AG08395 (cell line): ENCODE measurements at places on chromosomes 16 and 17.

DNA sequence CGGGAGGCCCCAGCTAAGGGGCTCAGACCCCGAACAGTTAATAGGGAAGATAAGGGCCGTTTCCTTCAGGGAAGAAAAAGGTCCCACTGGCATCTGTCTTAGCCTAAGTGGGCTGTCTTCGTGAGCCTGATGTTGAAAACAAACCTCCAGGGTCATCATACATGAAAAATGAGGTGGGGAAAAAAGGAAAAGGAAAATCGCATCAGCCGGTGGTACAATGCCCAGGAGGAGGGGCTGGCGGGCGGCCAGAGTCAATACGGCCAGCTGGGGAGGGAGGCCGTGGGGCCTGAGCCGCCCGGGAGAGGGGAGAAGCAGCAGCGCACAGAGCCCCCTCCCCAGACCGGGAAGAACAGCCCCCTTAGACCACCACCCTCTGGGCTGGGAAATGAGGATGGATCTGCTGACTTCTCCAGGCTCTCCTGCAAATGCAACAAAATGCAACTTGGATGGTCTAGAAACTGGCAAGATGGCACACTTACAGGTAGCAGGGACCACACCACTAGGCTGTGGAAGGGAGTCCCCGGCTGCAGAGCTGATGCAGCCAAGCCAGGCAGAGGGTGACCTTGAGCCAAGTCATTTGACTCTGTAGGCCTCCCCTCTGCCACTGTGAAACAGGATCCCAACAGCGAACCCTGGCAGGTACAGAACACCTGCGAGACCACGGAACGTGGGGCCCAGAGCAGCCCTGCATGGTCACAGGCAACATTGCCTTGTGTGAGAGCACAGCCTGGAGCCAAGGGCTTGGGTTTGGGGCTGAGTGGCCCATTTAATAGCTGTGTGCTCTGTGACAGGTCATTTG lies 448.5 kb downstream of the SOX9 start:
- no peak for DNase-seq

DNA sequence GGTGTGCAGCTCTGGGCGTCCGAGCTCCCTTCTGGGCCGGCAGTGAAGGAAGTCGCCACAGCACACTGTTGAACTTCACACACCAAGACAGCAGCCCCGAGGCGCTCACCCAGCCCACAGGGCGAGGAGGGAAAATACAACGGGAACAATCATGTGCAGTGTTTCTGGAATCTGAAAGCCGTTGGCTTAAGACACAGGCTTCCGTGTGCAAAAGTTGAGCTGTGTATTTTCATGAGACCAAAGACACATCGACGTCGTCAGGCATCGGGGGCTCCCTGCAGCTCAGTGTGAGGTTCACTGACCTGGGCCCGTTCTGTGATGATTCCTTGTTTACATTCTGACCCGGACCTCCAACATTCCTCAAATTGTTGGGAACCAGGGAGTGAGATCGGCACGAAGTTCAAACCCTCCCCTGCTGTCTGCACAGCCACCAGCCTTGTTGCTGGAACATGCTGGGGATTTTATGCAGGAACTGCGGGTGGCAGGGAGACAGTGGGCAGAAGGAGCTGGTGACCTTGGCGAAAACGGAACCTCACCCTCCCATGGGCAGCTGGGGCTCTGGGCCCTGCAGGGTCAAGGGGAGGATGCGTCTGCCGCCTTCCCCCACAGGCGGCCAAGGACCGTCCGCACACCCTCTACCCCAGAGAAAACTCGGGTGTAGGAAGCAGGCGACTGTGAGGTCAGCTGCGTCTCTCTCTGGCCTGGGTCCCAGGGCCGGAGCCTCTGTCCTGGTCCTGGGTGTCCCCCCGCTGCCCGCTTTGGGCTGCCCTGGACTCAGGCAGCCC lies 72.2 kb downstream of the METRNL start:
- no peak for DNase-seq

DNA sequence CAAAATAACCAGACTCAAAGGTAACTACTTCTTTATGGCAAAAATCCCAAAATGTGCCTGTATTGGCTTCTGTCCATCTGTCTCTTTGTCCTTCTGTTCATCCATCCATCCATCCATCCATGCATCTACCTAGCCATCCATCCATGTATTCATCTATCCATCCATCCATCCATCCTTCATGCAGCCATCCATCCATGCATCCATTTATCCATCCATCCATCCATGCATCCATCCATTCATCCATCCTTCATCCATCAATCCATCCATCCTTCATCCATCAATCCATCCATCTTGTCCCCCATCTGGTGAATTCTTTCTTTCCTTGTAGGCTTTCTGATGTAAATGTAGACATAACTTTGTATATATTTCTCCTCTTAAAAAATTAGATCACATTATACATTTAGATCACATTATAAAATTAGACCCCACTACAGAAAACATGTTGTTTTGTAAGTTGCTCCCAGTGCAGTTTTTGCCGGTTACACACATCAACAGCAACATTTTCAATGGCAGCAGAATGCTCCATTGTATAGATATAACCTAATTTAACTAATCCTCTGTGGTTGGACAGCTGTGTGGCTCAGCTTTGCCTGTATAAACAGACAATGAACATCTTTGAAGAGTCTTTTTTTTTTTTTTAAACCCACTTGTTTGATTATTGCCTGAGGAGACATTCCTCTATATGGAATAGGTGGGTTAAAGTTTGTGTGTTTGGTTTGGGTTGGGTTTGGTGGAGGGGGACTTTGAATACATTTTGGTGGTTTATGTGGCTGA lies 72.0 kb downstream of the MSI2 start:
- DNase-seq: no peak

DNA sequence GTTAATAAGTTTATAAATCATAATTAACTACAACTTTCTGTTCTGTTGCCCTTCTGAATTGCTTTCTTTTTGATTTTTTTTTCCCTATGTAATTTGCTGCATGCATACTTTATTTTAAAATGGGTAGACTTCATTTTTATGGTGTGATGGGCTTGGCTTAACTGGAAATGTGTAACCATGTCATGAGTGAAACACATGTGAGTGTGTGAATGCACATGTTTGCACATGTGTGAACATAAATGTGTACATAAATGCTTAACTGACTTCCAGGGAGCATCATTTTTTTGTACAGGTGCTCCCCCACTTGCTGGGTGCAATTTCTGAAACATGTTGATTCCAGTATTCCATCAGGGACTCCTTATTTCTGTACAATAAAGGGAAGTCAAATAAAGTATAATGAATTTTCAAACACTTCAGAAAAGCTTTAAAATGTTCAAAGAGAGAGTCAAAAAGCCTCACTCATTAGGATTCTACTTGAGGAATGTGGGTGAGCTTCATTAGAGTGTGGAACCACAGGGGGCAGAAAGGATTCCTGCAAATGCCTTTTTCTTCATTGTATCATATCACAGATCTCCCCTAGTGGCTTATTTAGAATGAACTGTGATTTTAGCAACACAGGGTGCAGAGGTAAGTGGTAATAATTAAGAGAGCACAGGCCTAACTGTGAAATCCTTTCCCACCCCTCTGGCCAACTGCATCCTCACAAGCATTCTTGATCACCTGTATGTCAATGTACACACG lies 31.7 kb upstream of the CDH11 start:
- DNase-seq: no peak

GRCh38 chr17:47852113-47852949 lies 1.4 kb upstream of the SP6 start:
- DNase-seq: no peak

- DNase-seq: no peak
Measured at GRCh38 chr16:31385680-31386079, 7.5 kb upstream of the ITGAD start.

DNA sequence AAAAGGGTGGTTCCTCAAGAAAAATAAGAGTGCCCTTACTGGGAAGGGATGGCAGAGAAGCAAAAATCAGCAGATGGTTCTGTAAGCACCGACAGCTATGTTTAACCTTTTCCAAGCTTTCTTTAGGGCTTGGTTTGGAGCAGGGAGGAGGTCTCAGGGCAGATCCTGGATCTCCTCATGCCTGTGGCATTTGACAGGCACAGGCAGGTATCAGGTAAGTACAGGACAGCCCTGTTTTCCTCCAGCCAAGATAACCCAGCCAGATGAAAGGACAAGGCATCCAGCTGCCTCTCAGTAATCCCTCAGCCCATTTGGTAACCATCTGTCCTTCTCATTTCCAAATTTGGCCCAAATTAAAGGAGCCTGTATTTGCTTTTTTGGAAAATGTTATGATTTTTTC lies 141.5 kb downstream of the TOX3 start:
- DNase-seq: no peak

DNA sequence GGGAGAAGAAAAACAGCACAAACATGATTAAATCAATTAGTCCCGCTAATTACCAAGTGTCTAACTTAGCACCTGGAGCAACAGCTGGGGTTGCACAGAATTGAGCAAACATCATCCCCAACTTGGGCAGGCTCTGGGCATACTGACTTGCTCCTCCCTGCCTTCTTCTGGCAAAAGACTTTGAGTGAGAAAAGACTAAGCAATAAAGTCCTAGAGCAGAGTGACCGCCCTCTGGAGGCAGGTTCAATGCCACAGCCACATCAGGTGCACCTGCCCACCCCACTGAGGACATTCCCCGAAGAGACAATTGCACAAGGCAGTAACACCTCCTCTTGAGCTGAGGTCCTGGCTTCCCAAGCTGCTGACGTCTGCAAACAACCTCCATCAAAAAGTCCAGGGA lies 358.3 kb downstream of the SOX9 start:
- DNase-seq: no peak

DNA sequence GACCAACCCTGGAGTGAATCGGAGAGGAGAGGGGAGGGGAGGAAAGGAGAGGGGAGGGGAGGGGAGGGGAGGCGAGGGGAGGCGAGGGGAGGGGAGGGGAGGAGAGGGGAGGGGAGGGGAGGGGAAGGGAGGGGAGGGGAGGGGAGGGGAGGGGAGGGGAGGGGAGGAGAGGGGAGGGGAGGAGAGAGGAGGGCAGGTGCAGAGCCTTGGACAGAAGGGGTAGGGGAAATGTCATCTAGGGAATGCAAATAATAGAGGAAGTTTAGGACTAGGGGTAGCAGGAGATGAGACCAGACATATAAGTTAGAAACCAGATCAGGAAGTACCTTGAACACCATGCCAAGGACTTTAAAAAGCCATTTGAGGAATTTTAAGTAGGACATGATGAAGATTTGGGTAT lies 119.8 kb downstream of the RBFOX3 start:
- no peak for DNase-seq

GRCh38 chr16:54817432-54817831 lies 113.2 kb upstream of the IRX5 start:
- peak; percentile 45 for DNase-seq

GRCh38 chr16:25626172-25626571 lies 65.6 kb upstream of the HS3ST4 start:
- no peak for DNase-seq

DNA sequence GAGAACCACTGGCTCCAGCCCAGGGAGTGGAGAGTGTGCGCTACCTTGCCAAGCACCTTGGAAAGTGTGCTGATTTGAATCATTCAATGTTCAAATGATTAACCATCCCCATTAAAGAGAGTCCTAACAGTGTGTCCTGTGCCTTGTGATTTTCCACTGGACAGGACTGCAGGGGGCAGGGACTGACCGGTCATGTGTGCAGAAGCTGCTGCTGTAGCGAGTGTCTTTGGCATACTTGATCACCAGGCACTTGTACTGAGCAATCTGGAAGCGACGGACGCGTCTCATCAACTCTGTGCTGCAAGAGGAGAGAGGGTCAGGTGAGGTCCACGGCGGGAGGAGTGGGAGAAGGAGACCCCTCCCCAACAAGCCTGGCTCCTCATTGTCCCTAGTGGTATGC lies 2.0 kb downstream of the TK1 start:
- no peak for DNase-seq

- peak; percentile 100 for DNase-seq
Measured at GRCh38 chr17:42422958-42423712, at the start of gene CAVIN1. Gene CAVIN1, minus strand, starts transcription at chr17:42423256. Its CDS starts 159 bp downstream, at chr17:42423097.

DNA sequence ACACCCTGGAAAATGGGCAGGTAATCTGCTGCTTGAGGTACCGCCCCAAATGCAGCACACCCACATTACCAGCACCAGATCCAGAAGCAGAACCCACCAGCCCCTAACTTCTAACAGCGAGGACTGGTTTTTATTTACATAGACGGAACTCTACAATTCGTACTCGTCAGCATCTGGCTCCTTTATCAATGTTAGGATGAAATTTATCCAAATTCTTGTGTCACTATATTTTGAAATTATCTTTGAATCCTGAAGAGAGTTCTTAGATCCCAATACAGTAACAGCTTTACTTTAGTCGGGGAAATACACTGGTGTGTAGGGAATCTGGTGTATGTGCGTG lies 332 bp upstream of the ALG1 start:
- no peak for DNase-seq

DNA sequence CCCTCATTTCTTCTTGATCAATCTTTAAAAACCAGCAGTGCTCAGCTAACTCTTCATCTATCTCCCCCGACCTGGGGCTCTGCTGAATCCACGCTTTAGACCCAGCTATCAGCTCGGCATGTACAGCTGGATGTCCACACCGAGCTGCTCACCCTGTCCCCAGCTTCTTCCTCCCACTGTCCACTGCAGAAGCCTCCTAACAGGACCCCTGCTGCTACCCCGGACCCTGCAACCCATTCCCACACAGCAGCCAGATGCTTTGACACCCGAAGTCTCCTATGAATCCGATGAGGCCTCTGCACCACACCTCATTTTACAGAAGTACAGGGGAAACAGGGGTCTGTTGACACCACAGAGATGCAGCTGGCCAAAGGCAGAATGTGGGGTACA lies 13.8 kb downstream of the GCGR start:
- no peak for DNase-seq

DNA sequence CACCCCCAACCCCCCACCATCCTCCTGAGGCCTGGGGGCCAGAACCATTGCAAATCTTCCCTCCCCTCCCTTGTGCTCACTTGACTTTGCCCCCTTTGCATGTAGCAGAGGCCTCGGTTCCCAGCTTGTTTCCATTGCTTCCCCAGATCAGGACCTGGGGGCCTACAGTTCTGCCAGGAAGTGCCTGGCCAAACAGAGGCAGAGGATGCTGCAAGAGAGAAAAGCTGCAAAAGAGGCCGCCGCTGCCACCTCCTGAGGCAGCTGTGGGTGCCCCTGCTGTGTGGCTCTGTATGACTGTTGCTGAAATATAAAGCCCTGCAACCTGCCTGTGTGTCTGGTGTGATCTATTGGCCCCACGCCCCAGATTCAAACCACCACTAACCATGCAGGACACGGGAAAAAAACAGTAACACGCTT lies 2.3 kb downstream of the NDUFB10 start:
- no peak for DNase-seq

DNA sequence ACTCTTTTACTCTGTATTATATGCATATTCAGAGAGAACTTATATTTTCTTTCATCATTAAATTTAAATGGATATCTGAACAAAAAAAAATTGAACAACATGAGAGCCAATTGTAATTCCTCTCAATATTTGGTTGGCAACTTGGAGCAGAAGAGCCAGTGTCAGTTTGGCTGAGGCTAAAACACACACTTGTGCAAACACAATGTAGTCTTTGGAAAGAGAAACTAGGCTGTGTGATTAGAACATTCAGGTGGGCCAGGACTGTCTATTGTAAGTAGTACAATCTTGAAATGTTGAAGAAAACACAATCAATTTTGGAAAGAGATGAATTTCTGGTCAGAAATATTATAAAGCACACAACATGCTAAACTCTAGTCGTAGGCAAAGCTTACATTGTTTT lies 17.0 kb downstream of the DCAF7 start:
- DNase-seq: no peak
